ENCODE measurements at places on chromosomes 3 and 15. TPM values are rescaled to one million over a fixed set of nuclear protein-coding genes. Genes with fewer than 3 reads are reported as not detected.

Gene PSMA4
- 139 TPM for total RNA-seq

Gene VPS18
- 25.0 TPM for total RNA-seq

Gene EBLN2
- 10.8 TPM for total RNA-seq

Gene CRYGS
- total RNA-seq = 5.9 TPM

DNA sequence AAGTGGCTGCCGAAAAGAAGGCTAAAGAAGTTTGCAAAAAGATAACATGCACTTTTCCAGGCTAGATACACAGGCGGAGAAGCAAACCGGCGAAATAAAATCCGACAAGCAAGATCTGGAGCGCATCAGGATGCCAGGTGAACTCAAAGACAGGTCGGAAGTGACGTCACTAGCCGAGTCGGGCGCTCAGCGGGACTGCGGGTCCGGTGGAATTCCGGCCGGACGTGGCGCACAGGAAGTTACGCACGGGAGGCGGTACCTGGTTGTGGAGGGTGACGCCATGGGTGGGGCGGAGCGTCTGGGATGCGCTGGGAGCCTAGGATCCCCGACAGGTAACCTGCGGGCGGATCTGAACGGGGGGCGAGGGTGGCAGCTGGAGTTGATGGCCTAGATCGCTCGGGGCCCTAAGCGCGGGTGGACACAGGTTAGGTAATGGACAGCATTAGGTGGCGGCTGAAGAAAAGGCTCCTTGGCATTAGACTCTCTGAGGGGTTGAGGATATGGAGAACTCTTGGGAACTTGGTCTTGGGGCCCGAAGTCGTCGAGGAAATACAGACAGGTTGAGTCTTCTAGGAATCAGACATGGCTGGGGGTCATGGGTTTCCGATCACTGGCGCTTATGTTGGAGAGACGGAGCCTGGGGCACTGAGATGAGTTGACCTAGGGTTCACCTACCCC, 29.0 kb upstream of the EHHADH start:
- H3K27ac ChIP-seq = peak overlapping the region; percentile 76
- H3K27me3 ChIP-seq = no peaks in the 10 kb centered on the region
- peaks cover 5% of the 10 kb centered on the region for H3K4me1 ChIP-seq

Gene CX3CR1
- 2.8 TPM for total RNA-seq

Gene PTH1R
- 13.4 TPM for total RNA-seq

Measured in breast epithelium (tissue), 4 donors.